ENCODE measurements at places on chromosomes 11 and 22. TPM values are rescaled to one million over a fixed set of nuclear protein-coding genes. Genes with fewer than 3 reads are reported as not detected.

Gene SLC1A2
- total RNA-seq = 2.0 TPM

Gene LGALS12
- 6.3 TPM for total RNA-seq

Gene C11orf87
- total RNA-seq = not detected

Gene WBP2NL
- 0.42 TPM for total RNA-seq

Gene TIMP3
- 0.21 TPM for total RNA-seq

Gene OR52I2
- total RNA-seq = not detected

Gene DDI1
- not detected for total RNA-seq

Gene TRAPPC4
- total RNA-seq = 54.5 TPM

Gene MS4A15
- not detected for total RNA-seq

Gene ALX4
- not detected for total RNA-seq

Gene MS4A2
- 0.63 TPM for total RNA-seq

Gene PHF21B
- not detected for total RNA-seq

Gene LDHAL6A
- total RNA-seq = 0.10 TPM

Gene SPTBN2
- total RNA-seq = 0.10 TPM

Gene SLC22A12
- not detected for total RNA-seq

Gene SLC22A8
- not detected for total RNA-seq

Gene FAM111B
- 3.3 TPM for total RNA-seq

Gene GSTT2B
- not detected for total RNA-seq

Gene CCND1
- total RNA-seq = 1.3 TPM

Gene UCP2
- total RNA-seq = 68.7 TPM

Gene TTLL1
- 2.8 TPM for total RNA-seq

Gene CSNK2A3
- 1.3 TPM for total RNA-seq

Gene OR5P2
- total RNA-seq = not detected

Gene TCP11L1
- total RNA-seq = 9.2 TPM
